ENCODE measurements at places on chromosomes 5 and 9. TPM values are rescaled to one million over a fixed set of nuclear protein-coding genes. Genes with fewer than 3 reads are reported as not detected.
A peak's percentile ranks its signal among the peaks of the same experiment; 100 is the strongest.

GRCh38 chr5:76893294-76893693, 43.5 kb downstream of the S100Z start:
- no peaks in the 10 kb centered on the region for H3K4me1 ChIP-seq
- no peak for DNase-seq
- H3K36me3 ChIP-seq: no peaks in the 10 kb centered on the region
- peaks cover 3% of the 10 kb centered on the region for H3K27me3 ChIP-seq

- peaks cover 2% of the 10 kb centered on the region for H3K36me3 ChIP-seq
- no peaks in the 10 kb centered on the region for H3K4me1 ChIP-seq
- no peak overlapping the region for H3K4me3 ChIP-seq
- DNase-seq: no peak
These were observed 35.1 kb downstream of the NDST1 start for GRCh38 chr5:150542933-150543445.

DNA sequence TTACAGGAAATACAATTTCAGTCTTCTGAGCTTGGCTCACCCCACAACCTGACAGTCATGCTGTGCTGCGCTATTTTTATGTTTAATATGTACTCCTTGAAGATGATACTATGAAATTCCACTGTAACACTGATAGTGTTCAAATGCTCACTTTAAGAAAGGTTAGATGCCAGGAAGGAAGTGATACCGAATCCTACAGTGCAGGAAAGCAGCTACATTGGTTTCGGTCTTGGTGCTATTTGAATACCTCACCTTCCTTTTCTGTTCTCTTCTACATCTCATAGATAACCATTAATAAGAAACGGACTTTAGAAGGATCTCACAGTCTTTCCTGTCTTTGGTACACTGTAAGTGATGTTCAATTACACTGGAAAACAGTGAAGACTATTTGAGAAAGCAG, 117.6 kb downstream of the SEMA5A start:
- H3K27ac ChIP-seq: no peak overlapping the region
- no peaks in the 10 kb centered on the region for H3K27me3 ChIP-seq
- DNase-seq: no peak
- no peak overlapping the region for H3K4me3 ChIP-seq
- no peaks in the 10 kb centered on the region for H3K4me1 ChIP-seq
- H3K36me3 ChIP-seq: no peaks in the 10 kb centered on the region

GRCh38 chr9:135978642-135979546, 17.7 kb upstream of the UBAC1 start:
- peak; percentile 70 for DNase-seq
- no peak overlapping the region for H3K27ac ChIP-seq
- peaks cover 13% of the 10 kb centered on the region for H3K4me1 ChIP-seq

GRCh38 chr9:37336150-37336549, 86.3 kb upstream of the GRHPR start:
- H3K4me3 ChIP-seq: no peak overlapping the region
- no peaks in the 10 kb centered on the region for H3K36me3 ChIP-seq
- H3K27me3 ChIP-seq: no peaks in the 10 kb centered on the region

PCDHGB7 gene
- total RNA-seq: not detected

SMIM33 gene
- total RNA-seq: 0.37 TPM

DNA sequence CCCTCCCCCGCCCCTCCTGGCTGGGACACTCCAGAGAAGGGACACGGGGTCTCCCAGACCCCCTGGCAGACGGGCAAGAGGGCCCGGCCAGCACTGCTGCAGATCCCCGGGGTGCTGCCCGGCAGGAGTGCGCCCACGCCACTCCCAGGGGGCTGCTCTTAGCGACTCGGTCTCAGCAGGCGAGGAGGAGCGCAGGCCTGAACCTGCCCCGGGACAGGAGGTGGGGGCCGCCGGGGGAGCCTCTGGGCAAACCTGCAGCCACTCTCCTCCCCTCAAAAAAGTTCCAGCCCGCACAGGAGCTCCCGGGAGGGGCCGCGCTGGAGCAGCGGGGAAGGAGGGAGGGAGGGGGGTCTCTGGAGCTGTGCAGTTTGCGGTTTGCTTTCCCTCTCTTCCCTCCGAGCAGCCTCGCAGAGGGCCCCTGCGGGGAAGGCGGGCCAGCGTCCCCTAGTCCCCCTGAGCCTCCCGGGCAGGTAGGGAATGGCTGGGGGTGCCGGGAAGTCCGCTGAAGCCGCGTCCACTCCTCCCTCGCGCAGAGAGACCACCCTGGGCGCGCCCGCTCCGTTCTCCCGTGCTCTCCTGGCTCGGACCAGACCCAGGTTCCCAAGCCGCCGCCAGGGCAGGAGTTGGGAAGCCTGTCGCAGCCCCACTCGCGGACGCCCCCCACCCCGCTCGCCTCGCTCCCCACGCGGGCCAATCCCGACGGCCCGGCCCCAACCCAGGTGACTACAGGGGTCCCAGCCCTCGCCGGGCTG, 44.2 kb downstream of the NACC2 start:
- H3K4me1 ChIP-seq: peaks cover 13% of the 10 kb centered on the region
- H3K4me3 ChIP-seq: no peak overlapping the region
- no peak for DNase-seq

All from activated naive CD4-positive, alpha-beta T cell treated with anti-CD3 and anti-CD28 coated beads for 36 hours (primary cell).